ENCODE measurements at places on chromosomes 4 and X. TPM values are rescaled to one million over a fixed set of nuclear protein-coding genes. Genes with fewer than 3 reads are reported as not detected.

DNA sequence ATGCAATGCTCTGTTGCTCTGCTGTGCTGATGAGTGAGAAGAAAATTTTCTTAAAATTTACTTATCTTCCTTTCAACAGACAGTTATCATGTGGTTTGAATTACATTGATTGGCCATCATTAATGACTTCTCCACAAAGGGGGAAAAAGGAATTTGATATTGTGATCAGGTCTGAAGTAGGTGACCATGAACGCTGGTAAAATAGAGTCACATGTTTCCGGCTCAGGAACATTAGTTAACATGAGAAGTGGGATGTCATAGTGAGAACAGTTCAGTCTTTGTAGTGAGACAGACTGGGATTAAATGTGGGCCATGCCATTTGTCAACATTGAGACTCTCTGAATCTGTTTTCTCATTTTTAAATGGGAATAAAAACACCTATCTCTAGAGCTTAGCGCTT, 50.6 kb downstream of the GBA3 start:
- DNase-seq = no peak

DNA sequence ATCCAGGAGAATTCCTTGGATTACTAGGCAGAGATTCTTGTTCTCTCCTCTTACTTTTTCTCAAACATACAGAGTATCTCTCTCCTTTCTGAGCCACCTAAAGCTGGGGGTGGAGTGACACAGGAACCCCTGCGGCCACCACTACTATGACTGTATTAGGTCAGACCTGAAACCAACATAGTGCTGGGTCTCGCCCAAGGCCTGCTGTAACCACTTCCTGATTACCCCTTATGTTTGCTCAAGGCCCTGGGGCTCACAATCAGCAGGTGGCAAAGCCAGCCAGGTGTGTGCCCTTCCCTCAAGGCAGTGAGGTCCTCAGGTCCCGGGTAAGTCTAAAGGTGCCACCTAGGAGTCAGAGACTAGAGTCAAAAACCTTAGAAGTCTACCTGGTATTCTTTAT, 166.4 kb downstream of the PARM1 start:
- DNase-seq = no peak

DNA sequence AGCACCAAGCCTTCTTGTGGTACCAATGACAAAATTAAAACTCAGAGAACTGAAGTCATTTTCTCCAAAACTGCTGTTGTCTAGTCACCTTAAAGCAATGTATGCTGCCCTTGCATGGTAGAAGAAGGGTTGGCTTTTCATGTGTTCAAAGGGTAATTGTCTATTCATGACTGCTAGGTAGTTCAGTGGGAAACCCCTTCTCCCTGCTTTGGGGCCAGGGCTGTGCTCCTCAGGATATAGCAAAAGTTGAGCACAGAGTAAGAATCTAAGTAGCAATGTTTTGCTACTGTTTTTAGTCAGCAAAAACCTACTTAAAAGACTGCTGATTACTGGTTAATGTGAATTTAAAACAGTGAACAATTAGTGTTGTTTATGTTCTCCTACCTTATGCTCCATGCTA, 30.8 kb upstream of the FAM9B start:
- no peak for DNase-seq

DNA sequence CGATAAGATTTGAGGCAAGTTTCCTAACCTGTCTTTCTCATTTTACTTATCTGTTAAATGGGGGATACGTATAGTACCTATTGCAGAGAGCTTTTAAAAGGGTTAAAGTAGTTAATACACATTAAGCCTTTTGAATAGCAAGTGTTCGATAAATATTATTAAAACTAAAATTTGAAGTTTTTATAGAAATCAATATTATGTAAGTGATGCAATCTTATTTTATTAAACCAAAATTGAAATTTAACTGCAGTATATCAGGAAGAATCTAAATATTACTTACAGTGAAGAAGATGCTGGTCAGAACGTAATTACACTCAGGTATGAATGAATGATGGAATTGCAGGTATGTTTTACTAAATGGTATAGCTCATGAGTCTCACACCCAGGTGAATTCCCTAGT, 58.0 kb downstream of the ANXA3 start:
- no peak for DNase-seq

DNA sequence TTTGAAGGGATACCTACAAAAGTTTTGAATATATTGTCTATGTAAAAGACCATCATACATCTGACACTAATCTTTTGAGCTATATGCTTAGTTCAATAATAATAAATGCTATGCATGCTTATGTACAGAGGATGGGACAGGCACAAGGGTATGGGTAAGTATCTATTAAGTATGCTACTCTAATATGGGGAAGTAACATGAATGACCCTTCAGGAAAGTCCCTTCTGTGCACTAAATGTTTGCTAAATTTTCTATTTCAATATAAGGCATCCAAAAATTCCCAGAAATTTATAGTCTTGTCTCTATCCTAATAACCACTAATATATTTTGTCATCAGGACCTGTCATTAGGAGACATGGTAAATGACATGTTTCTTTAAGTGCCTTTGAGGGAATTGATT, 19.0 kb downstream of the ATP8A1 start:
- no peak for DNase-seq

DNA sequence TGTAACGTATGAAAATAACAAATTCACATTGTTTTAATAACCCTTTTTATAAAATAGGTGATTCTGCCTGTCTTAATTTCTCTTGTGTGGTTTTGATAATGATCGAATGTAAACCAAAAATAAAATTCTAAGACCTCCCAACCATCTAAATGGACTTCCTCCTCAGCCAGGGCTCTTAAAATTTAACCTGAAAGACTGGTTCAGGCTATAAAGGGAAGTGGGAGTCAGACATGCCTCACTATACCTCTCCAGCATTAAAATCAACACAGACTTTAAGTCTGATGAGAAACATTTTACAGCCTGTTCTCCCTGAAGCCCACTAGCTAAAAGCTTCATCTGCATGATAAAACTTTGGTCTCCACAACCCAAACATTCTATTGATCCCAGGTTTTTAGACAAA, 97.6 kb upstream of the STIM2 start:
- DNase-seq = no peak

- DNase-seq = no peak
These were observed 98.4 kb downstream of the MID1IP1 start for GRCh38 chrX:38899650-38900049.

DNA sequence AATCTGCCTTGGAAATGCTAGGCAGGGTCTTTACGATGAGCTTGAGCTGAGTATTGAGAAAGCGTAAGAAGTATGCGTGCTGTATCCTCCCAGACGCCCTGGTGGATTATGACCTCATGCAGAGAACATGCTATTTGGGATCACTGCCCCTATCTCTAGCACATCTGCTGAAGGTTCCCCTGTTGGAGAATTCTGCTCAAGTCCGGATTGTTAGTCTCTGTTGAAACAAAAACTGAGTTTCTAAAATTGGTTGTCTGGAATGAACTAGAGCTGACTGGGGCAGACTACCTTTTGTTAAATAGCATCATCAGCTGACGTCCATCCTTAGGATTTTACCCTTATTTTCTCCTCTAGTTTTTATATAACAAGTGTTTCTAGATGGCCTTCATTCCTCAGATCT, 7.5 kb downstream of the FHDC1 start:
- peak; percentile 79 for DNase-seq

DNA sequence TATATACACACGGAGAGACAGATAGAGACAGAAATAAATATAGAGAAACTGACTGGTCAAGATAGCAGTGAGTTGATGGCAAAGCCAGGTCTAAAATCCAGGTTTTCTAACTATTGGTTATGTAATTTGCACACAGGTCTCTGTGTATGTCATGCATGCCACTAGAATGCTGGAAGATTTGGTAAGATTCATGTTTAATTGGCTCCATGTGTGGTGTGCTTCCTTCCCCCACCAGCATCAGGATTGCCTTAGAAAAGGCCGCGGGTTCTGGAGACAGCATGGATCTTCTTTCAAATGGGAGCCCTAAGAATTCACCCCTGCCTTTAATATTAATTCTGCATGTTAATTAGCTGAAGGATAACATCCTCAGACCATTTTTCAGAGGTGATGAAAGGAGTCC, 31.3 kb downstream of the HAND2 start:
- DNase-seq = no peak

DNA sequence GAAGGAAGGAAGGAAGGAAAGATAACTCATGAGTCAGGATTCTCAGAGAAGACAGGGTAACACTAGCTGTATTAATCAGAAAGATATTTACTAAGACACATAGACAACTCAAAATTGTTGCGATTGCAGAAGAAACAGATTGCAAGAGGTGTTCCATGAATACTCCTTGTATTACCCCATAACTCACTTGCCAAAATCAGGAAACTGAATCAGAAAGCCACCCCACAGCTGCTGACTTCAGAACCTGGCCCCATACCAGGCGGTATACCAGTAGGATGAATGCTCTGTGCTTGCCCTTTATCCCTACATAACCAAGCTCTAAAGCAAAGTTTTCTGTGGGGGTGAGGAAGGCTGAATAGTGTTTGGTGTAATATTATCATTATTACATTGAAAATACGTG, 468.5 kb downstream of the IQCM start:
- DNase-seq = peak; percentile 32

- no peak for DNase-seq
These were observed 199.2 kb downstream of the MAB21L2 start for GRCh38 chr4:150781191-150781590.

Gene AFP
- total RNA-seq = 0.90 TPM

Gene RHOH
- not detected for total RNA-seq

Gene CT45A10
- not detected for total RNA-seq

Gene NKX3-2
- 1.9 TPM for total RNA-seq
